ENCODE measurements at places on chromosomes 2 and 18. TPM values are rescaled to one million over a fixed set of nuclear protein-coding genes. Genes with fewer than 3 reads are reported as not detected.

GRCh38 chr2:15673919-15674636 is 82.4 kb downstream of the DDX1 start:
- peak; percentile 65 for DNase-seq

DNA sequence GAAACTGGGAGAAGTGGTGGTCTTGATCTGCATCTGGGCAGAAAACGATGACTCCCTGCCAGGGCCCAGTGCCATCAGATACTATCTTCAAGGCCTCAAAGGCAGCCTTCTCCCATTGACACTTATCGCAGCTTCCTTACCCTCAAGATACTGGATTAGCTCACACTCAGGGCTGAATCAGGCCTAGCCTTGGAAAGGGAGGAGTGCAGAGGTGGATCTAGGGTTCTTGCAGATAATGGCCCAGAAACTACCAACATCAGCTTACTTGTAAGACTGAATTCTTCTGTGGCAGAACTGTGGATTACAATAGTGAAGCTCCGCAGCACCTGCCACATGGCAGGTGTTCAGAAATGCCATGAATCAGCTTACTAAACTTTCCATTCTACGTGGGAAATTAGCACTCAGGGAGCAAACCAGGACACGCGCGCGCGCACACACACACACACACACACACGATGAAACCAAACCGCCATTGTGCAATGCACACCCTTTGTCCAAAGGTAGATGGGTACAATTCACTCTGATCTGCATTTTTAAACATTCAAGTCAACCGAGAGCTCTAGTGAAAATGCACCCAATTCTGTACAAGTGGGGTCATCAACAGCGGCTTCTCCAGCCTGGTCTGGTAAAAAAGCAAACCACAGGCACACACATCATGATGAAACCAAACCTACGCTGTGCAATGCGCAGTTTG is 26.3 kb upstream of the TMEM182 start:
- DNase-seq, result peak; percentile 20

GRCh38 chr2:73984922-73985307 is 205 bp downstream of the TET3 start:
- no peak for DNase-seq

- DNase-seq, result no peak
Measured at GRCh38 chr2:213353419-213353818, 69.2 kb downstream of the SPAG16 start.

DNA sequence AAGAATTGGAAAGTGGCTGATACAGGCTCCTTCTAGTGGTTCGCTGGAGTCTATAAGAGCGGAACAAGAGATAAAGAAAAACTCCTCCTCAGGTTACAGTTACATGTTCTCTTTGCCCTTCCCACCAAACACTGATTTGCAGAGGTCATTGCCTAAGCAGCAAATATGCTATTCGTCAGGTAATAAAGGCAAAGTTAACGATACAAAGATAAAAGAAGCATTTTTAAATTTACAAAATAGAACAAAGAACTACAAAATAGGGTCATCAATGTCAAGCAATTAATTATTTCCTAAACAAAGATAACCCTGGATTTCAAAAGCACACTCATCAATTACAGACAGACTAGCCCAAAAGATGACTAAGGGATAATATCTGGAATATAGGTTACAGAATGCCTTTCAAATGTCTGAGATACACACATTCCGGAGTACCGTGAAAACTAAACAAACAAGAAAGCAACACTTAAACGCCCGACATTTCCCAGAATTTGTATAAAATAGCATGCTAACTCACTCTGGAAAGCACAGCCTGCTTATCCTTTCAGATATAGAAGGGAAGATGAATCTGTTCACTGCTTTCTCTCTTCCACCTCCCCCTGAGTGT is 186.4 kb downstream of the MREG start:
- DNase-seq, result no peak

DNA sequence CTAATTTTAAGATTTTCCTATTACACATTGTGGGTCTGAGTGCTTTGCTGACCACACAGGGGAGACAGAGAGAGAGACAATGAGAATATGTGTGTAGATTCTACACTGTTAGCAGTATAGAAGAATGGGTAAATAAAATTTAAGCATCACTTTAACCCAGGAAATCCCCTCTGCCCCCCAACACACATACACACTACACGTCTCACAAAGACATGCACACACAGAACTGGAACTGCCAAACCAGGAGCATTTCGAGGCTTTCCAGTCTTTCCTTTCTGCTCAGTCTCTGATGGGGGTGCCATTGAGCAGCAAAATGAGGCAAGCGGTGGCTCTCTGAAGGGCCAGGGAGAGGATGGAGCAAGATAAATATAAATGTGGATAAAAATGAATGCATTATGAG is 2.5 kb downstream of the MERTK start:
- DNase-seq, result peak; percentile 48

DNA sequence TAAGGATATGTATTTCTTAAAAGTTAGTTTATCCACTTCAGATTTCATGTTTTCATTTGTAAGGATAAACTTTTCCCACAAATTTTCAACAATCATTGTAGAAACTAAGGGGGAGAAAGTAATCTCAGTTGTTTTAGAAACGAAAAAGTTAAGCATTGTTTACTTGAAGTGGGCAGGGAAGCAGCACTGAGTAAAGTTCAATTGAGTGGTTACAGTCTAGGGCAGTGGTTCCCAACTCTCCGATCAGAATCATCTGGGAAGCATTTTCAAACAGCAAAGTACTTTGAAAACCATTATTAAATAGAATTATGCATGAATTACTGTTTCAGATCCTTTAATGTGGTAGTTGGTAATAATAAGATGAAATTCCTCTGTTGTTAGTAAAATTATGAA is 12.5 kb downstream of the MRPL35 start:
- DNase-seq, result no peak

- DNase-seq, result peak; percentile 90
Measured at GRCh38 chr2:85539361-85540132, 579 bp downstream of the MAT2A start.

DNA sequence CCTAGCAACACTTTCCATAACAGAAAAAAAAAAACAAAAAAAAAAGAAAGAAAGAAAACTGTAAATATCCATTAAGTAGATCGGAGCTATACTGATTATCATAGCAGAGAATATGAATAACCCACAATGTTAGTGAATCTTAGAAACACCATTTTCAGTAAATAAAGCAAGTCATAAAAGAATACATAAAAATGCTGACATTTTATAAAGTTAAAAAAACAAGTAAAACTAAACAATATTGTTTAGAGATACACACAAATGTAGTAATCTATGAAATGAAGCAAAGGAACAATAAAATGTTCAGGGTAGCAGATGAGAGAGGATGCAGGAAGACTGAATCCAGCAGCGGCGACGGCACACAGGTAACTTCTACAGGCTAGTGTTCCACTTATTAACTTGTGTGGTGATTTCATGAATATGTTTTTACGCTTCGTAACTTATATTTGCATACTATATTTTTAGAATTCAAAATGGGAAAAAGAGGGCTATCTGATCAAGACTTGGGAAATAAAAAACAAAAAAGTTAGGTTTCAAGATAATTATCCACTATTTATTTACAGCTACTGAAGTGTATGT is 4.8 kb downstream of the ROCK2 start:
- no peak for DNase-seq

DNA sequence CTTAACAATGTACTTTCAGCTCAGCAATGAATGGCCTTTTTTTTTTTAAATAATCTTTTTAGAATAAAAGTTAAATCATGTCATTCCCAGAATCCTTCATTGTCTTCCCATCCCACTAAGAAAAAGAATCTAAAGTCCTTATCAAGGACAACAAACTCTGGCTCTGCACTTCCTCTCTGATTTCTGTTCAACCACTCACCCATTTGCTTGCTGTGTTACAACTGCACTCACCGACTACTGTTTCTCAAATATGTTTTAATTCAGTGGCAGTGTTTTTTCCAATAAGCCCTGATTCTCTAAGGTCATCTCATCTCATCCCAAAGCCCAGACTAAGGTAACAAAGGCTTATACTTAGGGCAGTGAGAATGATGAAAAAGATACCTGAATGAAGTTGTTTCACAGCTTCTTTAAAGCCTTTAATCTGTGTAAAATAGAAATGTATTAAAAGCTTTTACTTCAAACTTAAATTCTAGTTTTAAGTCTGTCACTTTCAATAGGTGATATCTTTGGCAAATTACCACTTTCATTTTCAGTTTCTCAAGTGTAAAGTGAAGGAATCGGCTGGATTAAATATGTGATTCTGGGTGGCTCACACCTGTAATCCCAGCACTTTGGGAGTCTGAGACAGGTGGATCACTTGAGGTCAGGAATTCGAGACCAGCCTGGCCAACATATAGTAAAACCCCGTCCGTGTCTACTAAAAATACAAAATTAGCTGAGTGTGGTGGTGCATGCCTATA is 87.6 kb downstream of the RBBP8 start:
- DNase-seq, result no peak

DNA sequence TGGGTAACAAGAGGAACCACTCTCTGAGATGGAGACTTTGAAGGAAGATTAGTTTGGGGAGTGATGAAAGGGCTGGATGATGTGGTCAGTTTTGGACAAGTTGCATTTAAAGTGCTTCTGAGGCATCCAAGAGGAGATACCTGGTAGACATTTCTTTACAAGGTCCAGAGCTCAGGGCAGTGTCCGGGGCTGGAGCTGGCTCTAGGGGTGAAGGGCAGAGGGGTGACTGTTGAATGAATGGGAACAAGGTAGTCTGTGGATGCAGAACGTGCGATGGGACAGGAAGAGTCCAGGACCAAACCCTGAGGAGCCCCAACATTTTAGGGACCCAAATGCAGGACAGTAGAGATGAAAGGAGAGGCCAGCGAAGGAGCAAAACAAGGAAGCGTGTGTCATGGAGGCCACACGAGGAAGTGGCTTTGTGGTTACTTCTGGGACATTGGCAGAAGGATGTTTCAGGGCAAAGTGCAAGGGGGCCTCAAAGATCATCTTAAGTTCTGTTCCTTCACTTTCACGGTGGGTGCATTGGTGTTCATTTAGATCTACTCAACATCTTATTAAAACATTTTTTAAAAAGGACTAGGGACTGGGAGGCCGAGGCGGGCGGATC is 13.6 kb upstream of the GPR35 start:
- no peak for DNase-seq

GRCh38 chr2:67752969-67753368 is 309.8 kb downstream of the C1D start:
- DNase-seq, result peak; percentile 77

DNA sequence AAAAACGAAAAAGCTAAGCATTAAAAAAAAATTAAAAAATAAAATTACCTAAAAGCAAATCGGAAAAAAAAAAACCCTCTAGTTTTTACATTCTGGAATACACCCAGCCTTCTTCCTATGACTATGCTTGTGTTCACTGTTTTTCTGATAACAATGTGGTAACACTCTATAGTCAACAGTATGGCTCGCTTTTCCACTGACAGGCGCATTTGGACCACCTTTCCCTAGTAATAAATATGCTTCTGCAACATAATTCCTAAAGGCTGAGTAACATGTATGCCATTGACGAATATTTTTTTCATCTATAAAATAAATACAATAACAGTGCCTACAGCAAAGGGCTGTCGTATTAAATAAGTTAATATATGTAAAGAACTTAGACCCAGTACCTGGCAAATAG is 27.9 kb downstream of the NOL10 start:
- no peak for DNase-seq

- no peak for DNase-seq
Measured at GRCh38 chr2:102140377-102140776, 2.2 kb upstream of the IL1R1 start.

- DNase-seq, result no peak
Measured at GRCh38 chr2:66515743-66516142, 80.8 kb downstream of the MEIS1 start.

GRCh38 chr2:108444941-108445840 is 3.8 kb upstream of the GCC2 start:
- DNase-seq, result no peak

DNA sequence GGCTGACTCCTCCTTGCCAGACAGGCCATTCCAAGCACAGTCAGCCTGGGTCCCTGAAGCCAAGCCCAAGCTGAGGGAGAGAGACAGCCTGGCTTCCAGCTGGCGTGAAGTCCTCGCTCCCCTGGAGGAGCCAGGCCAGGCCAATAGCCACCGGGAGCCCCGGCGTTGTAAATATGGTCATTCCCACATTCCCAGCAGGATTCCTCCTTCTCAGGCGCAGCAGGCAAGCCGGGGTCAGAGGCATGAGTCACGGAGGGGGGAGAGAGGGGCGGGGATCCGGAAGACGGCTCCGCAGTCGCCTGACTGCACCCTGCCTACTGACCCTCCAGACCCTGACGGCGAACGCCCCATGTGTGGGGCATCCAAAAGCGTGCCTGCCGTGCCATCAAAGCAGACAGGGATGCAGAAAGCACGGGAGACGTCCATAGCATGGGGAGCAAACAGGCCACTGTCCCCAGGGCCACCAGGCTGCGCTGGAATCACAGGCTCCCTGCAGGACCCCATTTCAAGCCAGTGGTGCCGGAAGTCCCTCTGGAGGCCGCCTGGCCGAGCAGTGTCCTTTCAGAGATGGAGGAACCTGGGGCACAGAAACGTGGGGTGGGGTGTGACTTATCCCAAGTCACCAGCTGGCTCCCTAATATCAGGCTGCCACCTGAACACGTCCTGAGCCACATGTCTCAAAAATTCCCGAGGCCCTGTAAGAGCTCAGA is 48.2 kb downstream of the TWIST2 start:
- no peak for DNase-seq

- DNase-seq, result no peak
Measured at GRCh38 chr18:52200921-52201663, 138.9 kb upstream of the DCC start.

- no peak for DNase-seq
Measured at GRCh38 chr2:46018773-46019591, 278.2 kb upstream of the EPAS1 start.

- no peak for DNase-seq
Measured at GRCh38 chr2:178978667-178979066, 71.3 kb downstream of the CCDC141 start.

DNA sequence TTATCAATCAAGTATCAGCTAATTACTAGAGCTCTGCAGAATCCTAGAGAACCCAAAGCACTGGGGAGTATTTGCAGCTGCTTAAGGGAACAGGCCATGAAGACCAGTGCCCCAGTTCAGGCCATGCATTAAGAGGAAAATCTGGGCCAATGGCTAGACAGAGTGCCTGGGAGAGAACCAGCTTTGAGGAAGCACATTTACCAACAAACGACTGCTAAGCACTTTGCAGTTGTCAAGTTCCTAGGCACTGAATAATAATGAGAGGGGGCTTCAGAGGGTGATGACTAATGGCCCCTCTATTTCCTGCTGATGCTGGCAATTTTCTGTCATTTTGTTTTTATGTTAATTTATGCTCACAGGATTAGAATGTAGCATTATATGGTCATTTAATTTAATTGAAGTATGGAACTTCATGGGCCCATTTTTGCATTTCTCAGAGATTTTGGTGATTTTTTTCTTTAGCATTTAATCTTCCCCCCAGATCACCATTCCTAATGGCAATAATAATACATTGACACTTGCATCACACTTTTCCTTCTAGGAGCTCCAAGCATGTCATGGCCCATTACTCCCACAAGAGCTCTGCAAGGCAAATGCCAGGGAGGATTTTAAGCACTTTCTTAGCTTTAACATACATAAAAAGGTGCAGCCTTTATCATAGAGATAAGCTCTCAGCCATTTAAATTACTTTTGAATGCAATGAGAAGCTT is 147.7 kb upstream of the SPATS2L start:
- DNase-seq, result no peak

Gene SPEG
- 136 TPM for total RNA-seq

Gene ACTG2
- 7.9 TPM for total RNA-seq

Gene DTNA
- total RNA-seq, result 105 TPM

Gene ALKAL2
- total RNA-seq, result 2.3 TPM

Gene MYO5B
- total RNA-seq, result 12.8 TPM

Gene ACKR3
- total RNA-seq, result 12.2 TPM

Gene GREB1
- 6.9 TPM for total RNA-seq

Gene ELOA2
- not detected for total RNA-seq

Gene DUSP11
- total RNA-seq, result 33.7 TPM

Gene TUBA4B
- not detected for total RNA-seq

Gene LIMS3
- total RNA-seq, result 7.3 TPM
